ENCODE measurements at places on chromosomes 2 and 18.
A peak's percentile ranks its signal among the peaks of the same experiment; 100 is the strongest.

- DNase-seq = no peak
Observed at GRCh38 chr18:35176925-35177324, 63.9 kb upstream of the ZNF397 start.

DNA sequence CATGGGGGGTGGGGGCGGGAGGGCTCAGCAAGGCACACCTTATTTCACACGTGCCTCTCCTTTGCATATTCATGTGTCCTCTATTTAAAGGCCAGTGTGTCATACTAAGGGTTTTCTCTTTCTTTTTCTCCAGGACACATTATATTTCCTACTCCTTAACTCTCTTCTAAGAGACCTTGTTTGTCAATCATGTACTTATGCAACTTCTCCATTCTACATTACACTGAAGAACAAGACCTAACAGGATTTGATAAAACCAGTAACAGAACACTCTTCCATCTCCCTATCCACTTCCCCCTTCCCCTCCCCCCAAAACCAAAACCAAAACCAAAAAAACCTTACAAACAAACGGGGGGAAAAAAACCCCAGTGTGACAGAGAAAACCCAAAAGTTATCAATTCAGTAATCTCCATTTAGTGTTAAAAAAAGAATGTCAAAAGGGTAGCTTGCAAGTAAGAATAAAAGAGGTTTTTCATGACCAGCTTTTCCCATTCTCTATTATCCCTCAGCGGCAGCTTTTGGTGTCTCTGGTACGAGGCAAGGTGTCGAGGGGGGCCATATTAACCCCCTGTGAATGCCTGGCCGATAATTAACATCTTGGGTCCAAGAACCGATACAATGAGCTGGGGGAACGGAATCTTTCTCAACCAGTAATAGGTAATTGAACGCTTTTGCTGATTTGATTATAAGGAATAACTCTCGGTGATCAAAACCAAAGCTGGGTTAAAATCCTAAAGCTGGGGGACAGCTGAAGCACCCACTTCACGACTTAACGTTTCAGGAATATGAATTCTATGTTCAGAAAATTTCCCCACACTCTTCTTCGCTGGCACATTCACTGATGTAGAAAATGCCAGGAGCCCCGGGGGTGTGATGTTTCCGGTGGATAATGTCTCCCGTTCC lies 191.0 kb upstream of the TCF4 start:
- DNase-seq = peak; percentile 30

GRCh38 chr18:76640438-76640837 lies 145.4 kb upstream of the ZNF516 start:
- DNase-seq = no peak

DNA sequence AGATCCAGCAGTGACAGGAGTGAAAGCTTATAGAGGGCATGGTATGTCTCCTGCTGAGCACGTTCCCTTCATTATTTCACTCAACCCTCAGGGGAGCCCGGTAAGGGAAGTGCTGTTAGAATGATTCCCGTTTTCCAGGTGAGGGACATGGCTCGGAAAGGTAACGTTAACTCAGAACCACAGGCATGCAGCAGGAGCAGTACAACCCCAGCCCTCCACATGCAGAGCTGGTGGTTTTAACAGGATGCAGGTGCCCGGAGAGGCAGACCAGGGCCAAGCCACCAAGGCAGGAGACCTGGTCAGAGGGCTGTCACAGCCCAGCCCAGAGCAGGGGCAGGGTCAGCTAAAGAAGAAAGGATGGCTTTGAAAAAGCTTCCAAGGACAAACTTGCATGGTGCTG lies 268.5 kb downstream of the SH3BP4 start:
- DNase-seq = no peak

DNA sequence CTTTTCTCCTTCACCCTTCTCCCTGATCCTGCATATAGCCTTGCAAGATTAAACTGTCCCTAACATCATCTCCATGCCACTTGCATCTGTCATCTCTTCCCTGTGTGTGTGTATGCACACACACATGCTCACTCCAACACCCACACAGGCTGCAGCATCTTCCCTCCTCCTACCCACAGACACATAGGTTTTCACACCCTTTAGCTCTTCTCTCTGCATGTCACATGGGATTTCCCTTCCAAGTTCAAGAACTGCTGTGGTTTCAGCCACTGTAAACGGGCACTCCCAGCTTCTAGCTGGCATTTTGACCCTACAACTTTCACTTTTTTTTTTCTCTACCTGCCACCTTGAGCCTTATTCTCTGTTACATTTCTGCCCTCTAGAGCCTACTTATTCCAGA lies 6.4 kb downstream of the CELF4 start:
- no peak for DNase-seq

DNA sequence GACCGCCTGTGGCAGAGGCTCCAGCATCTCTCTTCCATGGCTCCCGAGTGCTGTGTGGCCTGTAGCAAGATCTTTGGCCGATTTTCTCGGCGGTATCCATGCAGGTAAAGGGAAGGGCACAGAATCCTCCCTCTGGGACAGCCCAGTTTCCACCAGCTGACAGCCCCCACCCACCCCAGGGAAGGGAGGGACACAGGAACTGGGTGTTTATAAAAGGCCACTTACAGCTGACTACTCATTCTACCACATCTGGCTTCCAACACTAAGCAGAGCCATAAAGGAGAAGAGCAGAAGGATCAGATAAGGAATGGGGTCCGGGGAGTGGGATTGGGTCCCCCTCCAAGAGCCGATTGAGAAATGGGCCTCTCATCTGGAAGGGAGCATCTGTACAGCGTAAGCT lies 20.2 kb downstream of the RUFY4 start:
- DNase-seq = no peak

DNA sequence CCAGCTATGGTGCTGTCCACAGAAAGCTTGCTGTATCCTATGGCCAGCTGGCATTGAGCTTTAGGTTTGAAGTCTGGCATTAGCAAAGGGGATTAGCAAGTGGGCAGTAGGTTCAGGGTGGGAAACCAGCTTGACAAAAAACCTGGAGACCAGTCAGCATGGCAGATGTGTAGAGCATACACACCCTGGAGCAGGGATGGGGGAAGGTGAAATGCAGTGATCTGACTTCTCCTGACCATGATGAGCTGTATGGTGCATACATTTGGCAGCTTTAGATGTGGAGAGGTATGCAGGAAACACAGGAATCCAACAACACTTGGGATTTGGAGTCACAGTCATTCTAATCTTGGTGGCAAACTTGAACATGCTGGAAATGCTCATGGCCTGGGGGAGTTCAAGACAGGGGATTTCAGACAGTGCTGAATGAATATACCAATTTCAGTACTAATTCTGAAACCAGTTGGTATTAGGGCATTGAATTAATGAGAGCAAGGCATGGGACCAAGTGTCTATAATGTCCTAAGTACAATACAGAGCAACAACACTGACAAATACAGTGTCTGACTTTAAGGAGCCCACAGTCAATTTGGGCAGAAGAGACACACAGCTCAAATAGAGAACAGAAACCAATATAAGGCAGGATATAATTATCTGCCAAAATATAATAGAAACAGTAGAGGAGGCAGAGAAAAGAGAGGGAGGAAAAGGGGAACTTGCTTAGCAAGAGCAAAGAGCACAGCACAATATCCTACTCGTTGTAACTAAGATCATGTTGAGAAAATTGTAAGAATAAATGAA lies 11.8 kb downstream of the ARHGAP15 start:
- DNase-seq = no peak

- no peak for DNase-seq
Observed at GRCh38 chr2:104118889-104119288, 735.0 kb upstream of the POU3F3 start.
